ENCODE measurements at places on chromosomes 2 and 18.

DNA sequence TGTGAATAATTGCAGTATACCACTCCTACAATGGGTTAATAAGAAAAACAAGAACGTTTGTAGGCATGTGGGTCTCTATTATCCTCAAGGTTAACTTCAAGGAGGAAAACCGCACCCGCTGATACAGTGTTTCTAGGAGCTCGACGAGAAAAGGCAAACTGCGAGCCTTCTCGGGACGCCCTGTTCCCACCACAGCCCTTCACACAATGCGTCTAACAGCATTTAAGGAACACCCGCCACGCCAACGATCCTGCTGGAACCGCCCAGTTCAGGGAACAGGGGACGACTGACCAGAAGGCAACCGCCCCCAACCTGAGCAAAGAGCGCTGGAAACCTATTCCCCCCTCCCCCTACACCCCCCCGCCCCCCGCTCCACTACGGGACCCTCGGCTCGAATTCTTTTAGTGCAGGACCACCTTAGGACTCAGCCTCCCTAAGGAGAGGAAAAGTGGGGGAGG, 710 bp upstream of the TMSB10 start:
- peak; percentile 78 for DNase-seq

GRCh38 chr2:58006256-58006951, 40.2 kb upstream of the VRK2 start:
- no peak for DNase-seq

- peak; percentile 21 for DNase-seq
Measured at GRCh38 chr18:63236921-63237846, 82.4 kb downstream of the BCL2 start.

GRCh38 chr18:76281565-76281964, 213.5 kb downstream of the ZNF516 start:
- DNase-seq, result no peak

DNA sequence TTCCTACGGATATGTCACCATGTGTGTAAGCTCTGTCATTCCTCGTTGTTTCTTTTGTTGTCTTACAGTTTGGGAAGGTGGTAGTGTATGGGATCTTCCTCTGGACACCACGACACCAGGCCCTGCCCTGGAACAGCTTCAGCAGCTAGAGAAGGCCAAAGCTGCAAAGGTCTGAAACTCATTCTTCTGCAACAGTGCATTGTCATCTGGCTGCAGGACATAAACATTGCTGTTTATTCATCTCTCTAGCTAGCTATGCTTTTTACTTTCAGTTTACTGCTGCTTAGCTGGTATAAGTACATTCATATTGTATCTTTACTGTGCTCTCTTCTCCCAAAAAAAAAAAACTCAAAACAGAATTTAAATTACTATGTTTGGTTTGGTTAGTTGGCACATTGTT, 39.2 kb upstream of the KCNJ13 start:
- no peak for DNase-seq

GRCh38 chr2:11307764-11308415, 36.5 kb downstream of the ROCK2 start:
- no peak for DNase-seq

- DNase-seq, result no peak
Measured at GRCh38 chr18:41043876-41044275, 911.2 kb upstream of the PIK3C3 start.

- DNase-seq, result no peak
Measured at GRCh38 chr2:74648009-74648443, at the start of gene M1AP. Gene M1AP (minus strand): TSS chr2:74648330. CDS start chr2:74640275, 8,055 bp downstream.

- no peak for DNase-seq
Measured at GRCh38 chr2:234536178-234536965, 39.5 kb upstream of the ARL4C start.

DNA sequence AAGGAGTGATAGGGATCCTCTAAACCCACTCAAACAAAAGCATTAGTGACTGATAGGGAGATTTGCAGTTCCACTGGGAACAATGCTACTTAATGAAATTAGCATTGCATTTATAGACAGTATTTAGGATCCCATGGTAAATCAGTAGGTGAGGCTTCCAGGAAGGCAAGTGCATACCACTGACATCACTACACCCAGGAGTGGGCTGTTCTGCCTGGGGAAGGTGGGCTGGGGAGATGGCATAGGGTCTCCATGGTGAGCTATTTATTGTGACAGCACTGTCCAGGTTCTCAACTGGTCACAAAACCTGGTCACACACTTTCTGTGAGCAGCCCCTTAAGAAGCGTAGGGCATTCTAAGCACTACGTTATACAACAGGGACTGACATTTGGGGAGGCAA, 262.2 kb downstream of the ALK start:
- DNase-seq, result no peak

DNA sequence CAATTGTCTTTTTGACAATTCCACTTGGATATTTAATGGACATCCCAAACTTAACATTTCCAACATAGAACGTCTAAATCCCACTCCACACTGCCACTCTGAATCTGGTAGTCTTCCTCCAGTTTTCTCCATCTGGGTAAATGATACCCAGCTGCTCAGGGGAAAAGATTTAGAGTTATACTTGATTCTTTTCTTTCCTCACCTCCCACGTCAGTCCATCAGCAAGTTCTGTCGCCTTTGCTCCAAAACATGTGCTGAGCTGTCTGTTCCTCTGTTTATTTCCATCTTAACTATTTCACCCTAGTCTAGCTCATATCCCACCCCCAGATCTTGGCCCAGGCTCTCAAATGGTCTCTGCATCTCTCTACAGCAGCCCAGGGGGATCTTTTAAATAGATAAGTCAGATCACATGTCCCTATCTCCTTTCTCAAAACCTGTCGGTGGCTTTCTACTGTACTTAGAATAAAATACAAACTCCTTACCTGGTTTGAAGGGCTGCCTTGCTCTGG, 43.4 kb upstream of the GMCL1 start:
- DNase-seq, result no peak

DNA sequence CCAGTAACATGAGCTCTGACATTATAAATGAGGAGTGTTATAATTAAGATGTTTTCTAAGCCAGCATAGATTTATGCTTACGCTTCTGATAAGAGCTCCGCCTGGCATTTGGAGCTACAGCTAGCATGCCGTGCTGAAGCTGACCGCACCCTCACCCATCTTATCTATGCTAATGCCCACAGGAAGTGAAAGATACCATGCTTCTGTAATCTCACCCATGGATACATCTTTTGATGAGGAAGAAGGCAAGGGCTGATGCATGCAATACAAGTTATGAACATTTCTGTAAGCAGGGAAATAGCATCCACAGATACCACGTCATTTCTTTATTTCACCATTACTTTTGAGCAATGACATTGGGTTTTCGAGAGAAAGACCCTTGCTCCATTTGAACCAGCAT, 82.3 kb downstream of the ARL4C start:
- no peak for DNase-seq

- peak; percentile 36 for DNase-seq
Measured at GRCh38 chr2:157722580-157723234, 94.0 kb upstream of the ACVR1C start.

DNA sequence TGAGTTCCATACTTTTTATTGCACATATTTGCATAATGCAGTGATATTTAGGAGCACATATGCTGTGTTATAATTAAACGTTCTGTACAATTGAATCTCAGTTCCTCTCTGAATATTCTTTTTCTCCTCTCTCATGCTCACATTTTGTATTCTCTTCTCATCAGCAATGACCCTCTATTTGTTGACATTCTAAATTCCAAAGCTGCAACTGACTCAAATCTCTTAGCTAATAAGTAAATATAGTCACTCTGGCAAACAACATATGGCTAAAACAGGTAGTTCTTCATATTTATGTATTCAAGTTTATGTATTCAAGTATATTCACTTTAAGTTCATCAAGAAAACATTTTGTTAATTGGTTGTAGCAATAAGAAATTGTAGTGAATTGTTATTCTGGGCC, 907.4 kb upstream of the VRK2 start:
- DNase-seq, result no peak

- no peak for DNase-seq
Measured at GRCh38 chr2:192148620-192149321, 46.0 kb downstream of the TMEFF2 start.

DNA sequence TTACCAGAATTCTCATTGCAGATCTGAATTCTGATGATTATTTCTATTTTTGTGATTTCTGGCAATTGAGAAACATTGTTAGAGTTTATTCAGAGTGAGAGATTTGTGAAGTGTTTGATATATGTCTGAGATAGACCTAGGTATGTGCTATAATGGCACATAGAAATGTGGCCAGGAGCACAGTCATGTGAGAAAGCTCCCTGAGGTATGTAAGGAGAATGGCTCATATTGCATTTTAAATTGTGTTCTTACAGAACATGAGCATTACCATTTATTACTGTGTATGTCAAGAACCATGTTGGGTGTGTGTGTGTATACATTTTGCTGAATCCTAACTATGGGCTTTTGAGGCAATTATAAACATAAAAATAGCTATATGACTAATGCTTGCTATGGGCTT, 101.2 kb downstream of the RAPGEF4 start:
- DNase-seq, result peak; percentile 40

DNA sequence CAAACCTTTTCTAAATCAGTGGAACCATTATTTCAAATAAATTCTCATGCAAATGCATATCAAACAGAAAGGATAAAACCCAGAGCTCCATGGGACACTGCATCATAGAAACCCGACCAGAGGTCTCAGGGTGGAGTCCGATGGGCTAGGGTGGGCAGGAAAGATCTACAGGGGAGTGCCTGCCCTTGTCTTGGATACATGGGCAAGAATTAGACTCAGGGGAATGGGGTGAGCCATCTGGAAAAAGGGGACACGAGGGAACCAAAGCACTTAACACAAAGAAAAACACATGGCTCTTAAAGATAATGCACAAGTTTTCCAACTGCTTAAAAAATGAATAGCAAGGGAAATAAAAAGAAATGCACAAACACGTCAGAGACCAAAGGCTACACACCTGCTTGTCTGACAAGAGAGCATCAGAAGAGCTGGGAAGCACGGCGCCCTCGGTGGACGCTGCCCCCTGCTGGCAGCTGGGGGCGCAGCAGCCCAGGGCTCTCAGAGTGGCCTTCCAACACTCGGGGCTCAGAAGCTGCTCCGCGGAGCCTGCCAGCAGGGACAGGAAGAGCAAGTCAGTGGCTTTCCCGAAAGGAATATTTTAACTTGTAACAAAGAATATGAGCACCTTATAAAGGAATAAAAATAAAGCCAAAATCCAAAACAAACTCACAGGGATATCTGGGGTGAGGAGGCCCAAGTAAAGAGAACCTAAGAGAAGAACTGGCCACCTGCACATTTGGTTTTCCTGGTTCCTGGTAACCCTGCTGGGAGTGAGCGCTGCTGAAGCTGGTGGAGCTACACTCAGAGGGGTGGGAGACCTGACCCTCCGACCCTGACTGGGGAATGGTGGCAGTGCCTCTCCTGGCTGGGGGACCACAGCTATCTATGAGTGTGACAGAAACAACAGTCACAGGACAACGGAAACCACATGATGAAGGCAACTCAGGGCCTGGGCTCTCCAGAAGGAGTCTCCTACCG, 54.5 kb downstream of the SIGLEC15 start:
- DNase-seq, result peak; percentile 62

- DNase-seq, result peak; percentile 89
Measured at GRCh38 chr2:20093263-20094141, 42.1 kb upstream of the LAPTM4A start.

GRCh38 chr2:2941205-2941604, 436.4 kb downstream of the EIPR1 start:
- no peak for DNase-seq

GRCh38 chr18:13447621-13448334, 229.2 kb downstream of the LDLRAD4 start:
- DNase-seq, result no peak

GRCh38 chr18:27605107-27605834, 420.2 kb upstream of the CHST9 start:
- peak; percentile 76 for DNase-seq

- no peak for DNase-seq
Measured at GRCh38 chr2:220586980-220587530, 959.6 kb downstream of the SLC4A3 start.

DNA sequence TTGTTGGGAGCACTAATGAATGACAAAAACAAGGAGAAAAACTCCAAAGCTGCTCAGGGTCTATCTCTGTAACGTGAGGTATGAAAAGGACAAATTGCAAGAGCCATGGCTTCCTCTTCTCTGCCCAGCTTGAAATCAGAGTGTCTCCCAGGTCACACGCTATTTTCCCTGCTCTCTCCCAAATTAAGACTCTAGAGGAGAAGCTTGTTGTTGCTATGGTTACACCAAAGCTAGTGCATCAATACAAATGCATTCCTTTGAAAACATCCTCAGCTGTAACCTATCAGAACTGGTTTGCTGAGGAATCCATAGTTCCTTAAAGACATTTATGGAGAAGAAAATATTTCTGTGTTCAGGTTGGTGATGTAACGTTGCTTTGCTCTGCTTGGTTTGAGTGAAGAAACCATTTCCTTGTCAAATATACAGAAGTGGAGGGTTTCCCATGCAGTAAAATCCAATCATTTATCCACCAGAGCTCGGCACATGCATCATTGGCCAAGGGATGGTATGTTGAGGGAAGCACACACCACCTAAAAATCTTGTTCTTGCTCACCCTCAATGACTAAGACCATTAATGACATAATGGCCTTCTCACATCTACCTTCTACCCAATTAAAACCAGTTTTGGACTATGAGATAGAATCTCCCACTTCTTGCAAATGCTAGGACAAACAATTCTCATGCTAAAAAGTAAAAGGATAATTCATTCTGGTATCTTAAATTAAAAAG, 2135.6 kb upstream of the CELF4 start:
- DNase-seq, result peak; percentile 5

GRCh38 chr2:9538000-9538507, 17.6 kb downstream of the ADAM17 start:
- no peak for DNase-seq

DNA sequence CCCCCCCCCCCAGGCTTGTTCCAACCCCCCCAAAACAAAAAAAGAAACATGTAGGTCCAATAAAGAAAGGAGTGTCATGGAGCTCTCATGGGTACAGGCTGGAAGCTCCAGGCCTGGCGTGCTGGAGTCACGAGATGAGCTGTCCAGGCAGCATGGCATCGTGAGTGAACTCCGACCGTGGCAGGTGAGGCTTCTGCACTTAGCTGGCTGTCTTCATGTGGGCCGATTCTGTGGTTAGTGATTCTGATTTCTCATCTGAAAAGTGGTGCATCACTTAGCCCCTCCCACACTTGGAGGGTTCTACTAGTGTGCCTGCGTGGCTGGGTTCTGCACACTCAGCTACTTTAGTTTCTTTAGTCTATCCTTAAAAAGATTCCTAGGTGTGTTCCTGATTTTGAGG, 126.4 kb upstream of the MGAT5 start:
- DNase-seq, result no peak

- no peak for DNase-seq
Measured at GRCh38 chr2:128466376-128466775, 147.7 kb upstream of the HS6ST1 start.

- no peak for DNase-seq
Measured at GRCh38 chr2:37154785-37155184, 2.0 kb downstream of the EIF2AK2 start.

- DNase-seq, result no peak
Measured at GRCh38 chr2:143030127-143030526, 99.1 kb upstream of the ARHGAP15 start.

DNA sequence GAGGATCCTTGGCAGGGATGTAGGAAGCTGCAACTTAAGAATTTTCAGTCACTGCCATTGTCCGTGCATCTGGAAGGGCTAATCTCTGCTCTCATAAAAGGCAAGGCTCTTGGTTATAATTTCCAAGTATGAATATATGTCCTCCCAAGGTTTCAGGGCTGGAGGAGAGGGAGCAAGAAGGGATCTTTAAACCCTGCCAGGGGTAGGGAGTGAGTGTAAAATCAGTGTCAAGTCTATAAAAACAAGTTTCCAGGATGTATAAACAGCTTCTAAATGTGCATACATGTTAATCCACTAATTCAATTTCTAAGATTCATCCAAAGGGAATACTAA, 110.2 kb upstream of the CYRIA start:
- DNase-seq, result no peak

Data from ELR (cell line).